ENCODE measurements at places on chromosomes 11 and 22. TPM values are rescaled to one million over a fixed set of nuclear protein-coding genes. Genes with fewer than 3 reads are reported as not detected.

GRCh38 chr11:123231256-123231655 is 36.2 kb upstream of the CLMP start:
- DNase-seq, result no peak

GRCh38 chr11:15180212-15180792 is 65.6 kb downstream of the INSC start:
- no peak for DNase-seq

- no peak for DNase-seq
Observed at GRCh38 chr11:30855383-30856006, 269.3 kb upstream of the MPPED2 start.

GRCh38 chr22:24685531-24686190 is 82.7 kb downstream of the GGT1 start:
- no peak for DNase-seq

Gene MAPK8IP2
- 0.22 TPM for polyA plus RNA-seq

Gene KCTD17
- polyA plus RNA-seq, result 1.7 TPM

Gene TMEM86A
- 0.76 TPM for polyA plus RNA-seq
